ENCODE measurements at places on chromosomes 4 and X.

GRCh38 chrX:24204331-24204730 is 54.8 kb downstream of the ZFX start:
- DNase-seq: no peak

DNA sequence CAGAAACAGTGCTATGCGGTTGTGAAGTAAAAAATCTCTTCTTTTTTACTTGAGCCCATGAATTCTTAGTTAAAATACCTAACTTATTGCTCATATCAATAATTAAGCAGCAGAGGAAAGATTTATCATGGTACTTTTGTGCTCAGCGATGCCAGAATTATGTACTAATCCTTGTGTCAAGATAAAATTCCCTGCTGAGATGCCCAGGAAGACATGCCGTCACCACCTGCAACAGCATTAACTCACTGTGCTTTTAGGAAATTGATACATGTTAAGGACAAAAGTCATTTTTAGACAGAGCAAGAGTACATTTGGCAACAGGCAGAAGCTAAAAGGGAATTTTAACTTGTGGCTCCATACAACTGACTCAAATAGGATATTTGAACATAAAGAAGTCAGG is 138.9 kb downstream of the NPNT start:
- no peak for DNase-seq

GRCh38 chr4:74545448-74545847 is 100.5 kb downstream of the AREG start:
- DNase-seq: no peak

DNA sequence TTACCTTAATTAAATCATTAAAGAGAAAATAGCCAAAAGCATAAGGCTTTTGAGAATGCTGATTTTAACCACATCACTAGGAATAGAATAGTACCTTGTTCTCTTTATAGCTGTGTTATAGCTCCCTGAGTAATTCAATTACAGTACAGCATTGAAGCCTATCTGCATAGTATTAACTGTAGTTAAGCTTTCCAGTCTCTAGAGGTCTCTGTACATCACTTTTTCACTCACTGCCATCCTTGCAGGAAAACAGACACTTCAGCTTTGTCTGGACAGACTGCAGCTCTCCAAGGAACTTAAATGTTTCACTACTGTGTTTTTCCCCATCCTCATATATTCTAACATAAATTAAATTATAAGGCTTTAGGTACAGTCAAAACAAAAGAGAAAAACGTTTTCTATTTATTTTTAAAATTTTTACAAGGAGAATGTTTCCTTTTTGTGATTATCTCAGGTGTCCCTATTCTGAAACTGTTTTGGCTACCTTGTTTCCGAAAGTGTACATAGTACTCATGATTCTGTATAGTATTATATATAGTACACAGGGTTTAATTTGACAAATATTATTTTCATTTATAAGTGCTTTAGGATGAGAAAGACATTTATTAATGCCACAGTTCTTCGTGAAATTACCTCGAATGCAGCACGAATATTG is 407.9 kb downstream of the PCDH18 start:
- no peak for DNase-seq

GRCh38 chrX:50996930-50997329 is 86.4 kb downstream of the BMP15 start:
- no peak for DNase-seq

DNA sequence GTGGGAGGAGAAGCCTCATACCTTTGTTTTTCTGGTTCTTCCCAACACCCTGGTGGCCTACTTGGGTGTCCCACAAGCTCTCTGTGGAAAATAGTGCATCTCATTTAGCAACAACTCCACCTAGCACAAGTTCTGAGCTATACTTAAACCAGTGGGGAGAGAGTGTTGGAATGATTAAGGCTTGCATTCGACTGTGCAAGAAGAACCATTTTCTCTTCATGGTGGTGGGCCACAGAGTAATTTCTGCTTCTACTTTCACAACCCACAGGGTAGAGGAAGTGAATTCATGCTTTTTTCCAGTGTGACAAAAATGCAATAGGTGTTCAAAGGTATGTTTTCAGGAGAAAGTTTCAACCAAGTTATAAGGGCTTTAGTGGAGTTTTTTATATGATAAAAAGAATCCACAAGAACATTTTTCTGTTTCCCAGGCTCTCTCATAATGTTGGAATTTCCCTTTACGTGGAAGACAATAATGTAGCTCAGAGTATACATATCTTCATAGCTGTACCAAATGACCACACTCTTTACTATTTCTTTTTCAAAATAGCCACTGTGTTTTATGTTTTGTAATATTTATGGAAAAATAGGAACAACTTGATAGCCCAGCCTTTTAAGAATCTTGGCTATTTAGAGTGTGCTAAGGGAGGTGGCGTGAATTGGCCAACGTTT is 80.3 kb upstream of the HHIP start:
- no peak for DNase-seq

GRCh38 chr4:36638273-36638811 is 356.9 kb downstream of the DTHD1 start:
- DNase-seq: no peak

DNA sequence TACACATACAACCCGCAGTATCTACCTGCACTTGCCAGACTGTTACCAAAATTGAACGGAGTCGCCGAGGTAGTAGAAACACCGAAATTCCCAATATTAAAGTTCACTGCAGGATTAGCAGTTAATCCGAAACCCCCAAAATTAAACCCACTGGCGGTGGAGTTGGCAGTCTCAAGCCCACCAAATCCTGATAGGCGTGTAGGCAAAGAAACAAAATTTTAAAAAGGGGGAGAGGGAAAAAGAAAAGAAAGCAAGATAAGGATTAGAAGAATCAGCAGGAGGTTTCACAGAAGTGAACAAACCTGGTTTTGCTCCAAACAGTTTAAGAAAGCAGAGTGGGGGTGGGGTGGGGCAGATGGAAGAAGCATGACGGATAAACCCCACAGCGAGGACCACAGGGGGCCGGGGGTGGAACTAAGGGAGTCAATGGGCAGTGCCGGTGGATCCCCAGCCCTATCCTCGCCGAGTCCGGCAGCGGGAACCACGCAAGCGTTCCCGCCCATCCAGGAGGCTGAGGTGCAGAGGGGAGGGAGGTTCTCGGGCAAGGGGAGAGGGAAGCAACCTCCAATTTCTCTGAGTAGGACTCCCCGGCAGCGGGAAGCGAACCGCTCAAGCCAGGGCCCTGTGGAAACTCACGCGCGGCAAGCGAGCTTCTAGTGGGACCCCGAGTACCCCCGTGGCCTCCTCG is 599 bp downstream of the NUP54 start:
- no peak for DNase-seq

GRCh38 chr4:65069177-65069576 is 601.1 kb downstream of the EPHA5 start:
- no peak for DNase-seq

DNA sequence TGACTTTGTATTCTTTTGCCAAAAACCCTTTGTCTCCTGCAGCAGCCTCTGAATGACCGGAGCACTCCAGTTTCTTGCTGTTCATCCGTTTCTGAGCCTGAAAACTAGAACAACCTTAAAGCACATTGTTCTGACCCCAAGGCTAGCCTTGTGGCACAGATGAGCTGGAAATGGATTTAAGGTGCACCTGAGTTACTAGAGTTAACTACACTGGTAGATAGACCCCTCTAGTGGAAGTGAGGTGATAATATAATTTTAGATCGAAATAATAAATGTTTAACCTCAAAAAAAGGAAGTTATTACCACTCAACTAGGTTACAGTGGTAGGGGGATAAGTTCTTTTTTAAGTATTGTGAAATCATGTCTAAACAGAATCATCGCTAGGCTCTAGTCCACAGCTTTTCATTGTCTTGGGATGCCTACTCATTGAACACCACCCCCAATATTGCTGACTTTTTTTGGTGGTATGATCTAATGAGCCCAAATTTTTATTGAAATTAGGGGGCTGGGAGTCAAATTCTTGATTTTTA is 2.7 kb downstream of the PLS3 start:
- no peak for DNase-seq

- no peak for DNase-seq
Measured at GRCh38 chr4:20724915-20725314, 24.7 kb downstream of the PACRGL start.

- no peak for DNase-seq
Measured at GRCh38 chr4:174358829-174359228, 75.1 kb downstream of the CEP44 start.

- DNase-seq: no peak
Measured at GRCh38 chr4:161522031-161522430, 641.8 kb downstream of the FSTL5 start.

DNA sequence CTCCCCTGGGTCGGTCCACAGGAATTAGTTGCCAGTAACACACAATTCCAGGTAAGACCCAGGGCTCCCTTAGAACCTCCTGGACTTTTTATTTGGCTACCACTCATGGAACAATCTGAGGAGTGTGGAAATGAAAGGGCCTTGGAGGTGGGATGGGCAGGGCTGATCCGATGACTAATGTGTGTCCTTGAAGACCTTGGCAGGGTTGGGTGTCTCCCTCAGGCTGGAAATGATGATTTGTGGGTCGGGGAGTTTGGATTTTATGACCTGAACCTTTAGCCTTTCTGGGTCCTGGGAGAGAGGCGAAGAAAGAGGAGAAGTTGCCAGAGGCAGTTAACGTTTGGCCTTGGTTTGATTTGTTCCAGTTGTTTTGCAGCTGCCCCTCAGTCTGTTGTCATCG is 425.0 kb downstream of the MID1IP1 start:
- DNase-seq: no peak

DNA sequence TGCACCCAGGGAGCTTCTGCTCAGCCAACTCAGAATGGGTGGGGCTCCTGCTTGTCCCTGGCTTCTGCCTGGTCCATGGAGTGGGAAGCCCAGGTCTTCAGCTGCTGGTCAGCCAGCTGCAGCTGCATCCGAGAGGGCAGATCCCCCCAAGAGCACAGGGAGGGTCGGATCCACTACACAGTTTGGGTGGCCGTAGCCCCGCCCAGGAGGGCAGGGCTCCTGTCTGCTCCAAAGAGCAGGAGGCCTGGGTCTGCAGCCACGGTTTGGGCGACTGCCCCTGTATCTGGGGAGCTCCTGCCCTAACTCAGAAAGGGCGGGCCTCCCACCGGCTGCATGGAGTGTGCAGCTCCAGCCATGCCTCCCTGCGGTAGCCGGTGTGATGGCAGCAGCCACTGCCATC is 169.1 kb downstream of the TEX13A start:
- DNase-seq: no peak

DNA sequence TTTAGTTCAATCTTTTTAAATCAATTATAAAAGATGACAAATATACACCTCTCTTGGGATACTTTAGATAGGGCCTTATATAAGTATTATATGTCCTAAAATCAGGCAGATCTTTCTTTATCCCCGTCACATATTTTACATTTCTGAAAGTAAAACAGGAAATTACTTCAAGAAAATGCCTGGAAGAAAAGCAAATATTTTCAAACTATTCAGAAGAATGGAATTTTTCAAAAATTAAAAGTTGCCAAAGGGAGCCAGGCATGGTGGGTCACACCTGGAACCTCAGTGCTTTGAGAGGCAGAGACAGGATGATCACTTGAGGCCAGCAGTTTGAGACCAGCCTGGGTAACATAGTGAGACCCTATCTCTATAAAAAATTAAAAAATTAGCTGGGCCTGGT is 34.4 kb downstream of the MGARP start:
- no peak for DNase-seq

DNA sequence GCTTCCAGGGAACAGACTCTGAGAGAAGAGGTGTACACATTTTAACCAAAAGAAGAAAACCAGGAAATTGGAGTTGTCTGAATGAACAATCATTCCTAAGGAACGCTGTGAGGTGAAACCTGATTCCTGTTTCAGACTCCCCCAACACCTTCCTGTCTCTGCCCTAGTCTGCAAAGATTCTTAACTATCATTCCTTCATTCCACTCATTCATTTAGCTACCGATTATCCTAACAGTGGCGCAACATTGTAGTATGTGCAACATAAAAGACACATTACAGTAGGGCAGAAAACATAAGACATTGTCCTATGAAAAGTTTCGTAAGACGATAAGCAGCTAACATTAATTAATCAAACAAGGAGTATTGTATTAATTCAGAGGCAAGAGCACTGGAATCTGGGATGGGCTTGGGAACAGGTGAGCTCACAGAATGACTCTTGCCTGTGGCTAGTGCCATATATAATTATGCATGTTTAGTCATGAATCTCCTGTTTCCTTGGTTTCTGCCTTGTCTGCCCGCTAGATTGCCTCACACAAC is 23.8 kb upstream of the ADH7 start:
- no peak for DNase-seq

- no peak for DNase-seq
Measured at GRCh38 chr4:180682776-180683175, 1560.4 kb upstream of the TENM3 start.

DNA sequence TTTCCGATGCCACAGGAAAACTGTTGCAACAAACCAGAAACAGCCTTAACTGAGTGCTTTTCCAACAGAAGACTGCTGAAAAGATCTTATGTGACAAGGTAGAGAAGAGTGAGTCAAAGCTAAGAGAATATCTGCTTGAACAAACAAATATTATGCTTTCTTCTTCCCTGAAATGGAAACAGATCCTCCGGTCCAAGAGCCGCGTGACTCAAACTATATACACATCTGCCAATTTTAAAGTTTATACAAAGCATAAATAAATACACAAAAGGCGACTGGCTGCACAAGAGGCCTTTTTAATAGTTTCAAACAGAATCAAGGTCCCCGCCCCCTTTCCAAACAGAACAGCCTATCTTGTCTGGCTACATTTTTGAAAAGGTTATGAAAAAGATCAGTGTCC is 329.7 kb upstream of the F9 start:
- no peak for DNase-seq

DNA sequence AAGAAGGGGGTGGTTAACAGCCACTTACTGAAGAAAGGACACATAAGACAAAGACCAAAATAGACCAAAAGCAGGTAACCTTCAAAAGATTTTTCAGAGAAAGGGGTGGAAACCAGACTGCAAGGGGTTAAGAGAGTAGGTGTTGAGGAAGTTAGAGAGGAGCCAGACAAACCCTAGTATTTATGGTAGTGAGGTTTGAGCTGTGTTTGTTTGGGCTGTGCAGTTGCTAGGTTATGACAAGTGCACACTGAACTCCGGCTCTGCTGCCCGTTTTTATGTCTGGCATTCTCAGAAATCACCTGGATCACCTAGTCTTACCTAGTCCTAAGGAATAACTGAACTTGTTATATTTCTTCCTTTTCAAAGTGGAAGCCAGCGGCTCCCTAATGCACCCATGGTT is 22.9 kb upstream of the G3BP2 start:
- no peak for DNase-seq

DNA sequence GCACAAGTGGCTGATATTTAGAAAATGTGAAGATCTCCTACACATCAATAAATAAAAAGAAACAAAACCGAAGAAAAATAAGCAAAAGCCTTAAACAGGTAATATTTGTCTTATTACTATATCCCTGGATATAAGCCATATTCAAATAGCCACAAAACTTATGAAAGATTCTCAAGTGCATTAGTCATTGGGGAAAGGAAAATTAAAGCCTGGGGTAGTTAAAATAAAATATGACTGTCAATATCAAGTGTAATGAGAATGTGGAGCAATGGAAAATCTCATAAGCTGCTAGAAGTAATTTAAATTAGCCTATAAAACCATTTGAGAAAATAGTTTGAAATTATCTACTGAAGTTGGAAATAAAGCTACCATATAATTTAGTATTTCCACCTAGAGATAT is 399.9 kb downstream of the GASK1B start:
- DNase-seq: no peak
